Central memory CD4-positive, alpha-beta T cell (primary cell): ENCODE measurements at places on chromosomes 1 and 21.

GRCh38 chr1:209390764-209391163, 192.8 kb upstream of the CAMK1G start:
- DNase-seq, result no peak

GRCh38 chr1:212269306-212269705, 15.9 kb upstream of the PPP2R5A start:
- DNase-seq, result no peak

DNA sequence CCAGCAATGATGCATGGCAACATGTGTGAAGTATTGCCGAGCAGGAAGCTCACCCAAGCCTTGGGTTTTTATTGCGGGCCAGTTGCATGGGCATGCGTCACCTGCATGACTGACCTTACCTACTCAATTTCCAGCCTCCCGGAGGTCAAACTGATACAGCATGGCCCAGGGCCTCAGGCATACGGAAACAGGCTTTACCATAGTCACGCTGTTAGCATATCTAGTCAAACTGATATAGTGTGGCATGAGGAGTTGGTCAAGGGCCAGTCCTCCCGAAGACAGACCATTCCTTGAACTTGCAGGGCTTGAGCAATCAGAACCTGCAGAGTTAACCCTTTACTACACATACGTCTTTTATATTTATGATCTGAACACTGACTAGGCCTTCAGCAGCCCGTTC, 6.4 kb upstream of the DUSP12 start:
- DNase-seq, result no peak

GRCh38 chr1:35539073-35539823, 18.0 kb downstream of the KIAA0319L start:
- peak; percentile 70 for DNase-seq

- DNase-seq, result no peak
Measured at GRCh38 chr1:101006553-101006952, 19.0 kb downstream of the DPH5 start.

- no peak for DNase-seq
Measured at GRCh38 chr1:31714442-31715086, 10.7 kb upstream of the COL16A1 start.

GRCh38 chr1:172135978-172136610, 284.4 kb upstream of the C1orf105 start:
- DNase-seq, result no peak

- no peak for DNase-seq
Measured at GRCh38 chr1:5519366-5520135, 472.7 kb downstream of the NPHP4 start.

GRCh38 chr21:36729310-36729970, 30.5 kb downstream of the SIM2 start:
- DNase-seq, result no peak

- no peak for DNase-seq
Measured at GRCh38 chr1:31335007-31335406, 37.9 kb downstream of the FABP3 start.

DNA sequence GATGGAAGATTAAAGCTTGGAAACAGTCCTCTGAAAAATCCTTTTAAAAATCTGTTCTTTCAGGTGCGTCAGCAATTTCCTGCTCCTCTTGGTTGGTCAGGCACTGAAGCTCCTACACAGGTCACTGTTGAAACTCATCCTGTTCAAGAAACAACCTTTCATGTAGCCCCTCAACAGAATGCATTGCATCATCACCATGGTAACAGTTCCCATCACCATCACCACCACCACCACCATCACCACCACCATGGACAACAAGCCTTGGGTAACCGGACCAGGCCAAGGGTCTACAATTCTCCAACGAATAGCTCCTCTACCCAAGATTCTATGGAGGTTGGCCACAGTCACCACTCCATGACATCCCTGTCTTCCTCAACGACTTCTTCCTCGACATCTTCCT, 145.3 kb downstream of the DYRK1A start:
- DNase-seq, result no peak

GRCh38 chr1:44515416-44515815, 110.4 kb downstream of the RNF220 start:
- no peak for DNase-seq

DNA sequence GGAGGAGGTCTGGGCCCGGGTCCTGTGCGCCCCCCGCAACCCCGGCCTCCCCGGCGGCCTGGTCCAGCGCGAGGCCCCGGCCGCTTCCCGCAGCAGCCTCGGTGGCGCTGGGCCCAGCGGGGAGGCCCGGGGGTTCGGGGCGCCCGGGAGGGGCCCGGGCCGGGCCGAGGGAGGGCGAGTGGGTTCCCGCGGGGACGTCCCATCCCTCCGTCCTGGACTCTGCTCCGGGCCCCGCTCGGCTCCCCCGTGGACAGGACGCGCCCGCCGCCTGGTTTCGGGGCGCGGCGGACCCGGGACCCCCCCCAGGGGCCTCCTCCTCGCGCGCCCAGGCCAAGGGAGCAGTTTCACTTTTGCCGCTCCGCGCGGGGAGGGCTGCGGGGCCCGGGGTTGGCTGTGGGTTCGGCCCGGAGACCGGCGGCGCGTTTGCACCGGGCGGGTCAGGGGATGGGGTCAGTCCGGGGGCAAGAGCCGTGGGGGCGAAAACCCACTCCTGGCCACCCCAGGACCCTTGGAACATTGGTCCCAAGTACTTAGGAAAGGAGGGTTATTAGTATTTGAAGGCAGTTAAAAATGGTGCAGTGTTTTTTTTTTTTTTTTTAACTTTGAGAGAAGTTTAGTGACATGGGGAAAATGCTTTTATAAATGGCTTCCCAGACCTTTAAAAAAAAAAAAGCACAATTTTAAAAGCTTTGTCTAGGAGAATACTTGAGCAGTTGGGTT, 677 bp downstream of the AGPAT3 start:
- peak; percentile 63 for DNase-seq

DNA sequence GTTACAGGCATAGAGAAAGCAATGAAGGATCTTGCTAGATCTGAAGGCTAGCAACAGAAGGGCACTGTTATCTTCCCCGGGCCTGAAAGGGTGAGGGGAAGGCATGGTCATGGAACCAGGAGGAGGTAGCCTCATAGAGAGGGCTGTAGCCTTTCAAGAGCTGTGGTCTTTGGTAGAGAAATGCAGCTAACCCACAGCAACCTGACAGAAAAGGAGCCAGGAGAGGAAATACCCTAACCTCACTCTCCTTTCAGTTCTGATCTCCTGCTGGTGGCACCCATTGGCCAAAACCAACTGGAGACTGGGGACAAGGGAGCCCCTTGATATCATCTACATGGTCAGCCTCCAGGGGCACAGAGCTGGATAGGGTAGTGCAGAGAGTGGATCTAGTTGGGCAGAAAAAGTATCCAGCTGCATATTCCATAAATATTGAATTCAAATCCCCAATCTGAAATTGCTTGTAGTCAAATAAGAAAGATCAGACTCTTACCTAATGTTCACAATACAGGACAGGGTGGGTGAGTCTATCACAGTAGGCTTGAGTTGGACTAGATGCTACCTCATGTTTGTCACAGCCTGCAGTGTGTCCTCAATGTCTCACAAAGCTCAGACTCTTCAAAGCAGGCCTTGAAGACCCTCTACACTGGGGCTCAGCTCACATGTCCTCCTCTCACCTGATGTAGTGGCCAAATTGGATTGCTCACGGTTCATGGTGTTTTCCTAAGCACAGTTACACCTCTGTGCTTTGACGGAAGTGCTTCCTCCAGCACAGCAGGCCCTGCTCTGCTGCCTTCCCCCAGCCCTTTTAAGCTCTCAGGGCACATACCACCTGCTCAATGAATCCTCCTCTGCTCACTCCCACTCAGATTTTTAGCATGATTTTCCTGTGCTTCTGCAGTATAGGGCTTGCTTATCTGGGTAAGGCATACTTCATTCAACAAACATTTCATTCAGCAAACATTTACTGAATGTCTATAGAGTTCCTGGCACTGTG, 74.1 kb upstream of the JUN start:
- peak; percentile 7 for DNase-seq

DNA sequence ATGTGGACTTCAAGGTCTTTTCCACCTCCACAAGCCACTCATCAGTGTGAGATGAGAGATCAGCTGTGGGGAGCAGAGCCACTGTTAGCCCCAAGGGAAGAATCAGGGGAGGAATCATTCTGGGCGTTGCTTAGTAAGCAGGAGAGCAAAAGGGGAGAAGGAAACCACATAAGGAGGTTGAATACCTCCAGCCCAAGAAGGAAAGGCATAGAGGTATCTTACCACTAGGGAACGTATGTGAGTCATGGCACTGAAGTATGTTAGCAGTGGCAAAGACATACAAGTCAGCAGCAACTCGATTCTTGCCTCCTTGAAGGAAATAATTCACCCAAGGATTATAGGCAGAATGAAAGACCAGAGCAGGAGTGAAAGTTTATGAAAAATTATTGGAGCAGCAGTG, 31.6 kb upstream of the SLC5A9 start:
- no peak for DNase-seq

GRCh38 chr21:31041295-31042079, 3.2 kb upstream of the KRTAP19-8 start:
- DNase-seq, result no peak

DNA sequence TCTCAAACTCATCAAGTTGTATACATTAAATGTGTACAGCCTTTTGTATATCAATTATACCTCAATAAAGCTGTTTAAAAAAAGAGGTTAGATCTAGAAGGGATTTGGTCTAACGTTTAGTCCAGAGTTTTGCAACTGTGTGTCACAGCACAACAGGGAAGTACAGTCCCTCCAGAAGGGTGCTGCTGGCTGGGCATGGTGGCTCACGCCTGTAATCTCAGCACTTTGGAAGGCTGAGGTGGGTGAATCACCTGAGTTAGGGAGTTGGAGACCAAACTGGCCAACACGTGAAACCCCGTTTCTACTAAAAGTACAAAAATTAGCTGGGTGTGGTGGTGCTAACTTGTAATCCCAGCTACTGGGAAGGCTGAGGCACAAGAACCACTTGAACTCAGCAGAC, 78.3 kb upstream of the HAO2 start:
- no peak for DNase-seq
